ENCODE measurements at places on chromosomes 12 and 14.

DNA sequence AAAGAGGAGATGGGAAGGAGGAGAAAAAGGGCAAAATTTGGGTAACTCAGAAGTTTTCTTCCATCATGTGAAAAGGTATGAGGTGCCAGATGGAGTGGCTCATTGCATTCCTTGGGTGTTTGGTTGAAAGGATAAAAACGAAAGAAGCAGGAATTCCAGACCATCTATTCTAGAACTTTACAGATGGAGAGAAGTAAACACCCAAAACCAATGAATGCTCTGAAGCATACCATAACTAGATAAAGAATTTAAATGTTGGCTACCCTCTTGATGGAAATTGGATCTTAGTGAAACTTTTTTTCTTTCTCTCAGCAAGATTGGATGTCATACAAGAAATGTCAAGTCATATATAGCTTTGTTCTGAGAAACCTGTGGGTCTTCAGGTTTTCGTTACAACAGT, 175.6 kb upstream of the FAR2 start:
- DNase-seq: no peak

GRCh38 chr12:2944401-2945047, 14.7 kb upstream of the TEAD4 start:
- DNase-seq: peak; percentile 30

GRCh38 chr12:93889516-93890212, 212.5 kb downstream of the CRADD start:
- DNase-seq: no peak

DNA sequence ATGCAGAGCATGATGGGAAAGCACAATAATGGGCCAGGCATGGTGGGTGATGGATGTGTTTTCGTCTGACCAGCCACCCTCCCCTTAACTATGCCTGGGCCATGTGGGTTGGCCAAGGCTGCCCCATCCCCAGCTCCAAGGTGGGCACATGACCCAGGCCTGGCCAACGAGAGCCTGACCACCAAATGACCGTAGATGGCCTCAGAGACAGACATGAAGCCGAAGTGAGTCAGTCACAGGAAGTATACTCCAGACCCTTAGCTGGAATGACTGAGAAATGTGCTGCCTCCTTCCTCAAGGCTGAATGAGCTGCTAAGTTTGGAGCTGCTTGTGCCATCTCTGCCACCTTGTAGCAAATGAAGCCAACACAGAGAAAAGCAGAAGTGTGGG, 233.6 kb downstream of the BCL11B start:
- peak; percentile 10 for DNase-seq

DNA sequence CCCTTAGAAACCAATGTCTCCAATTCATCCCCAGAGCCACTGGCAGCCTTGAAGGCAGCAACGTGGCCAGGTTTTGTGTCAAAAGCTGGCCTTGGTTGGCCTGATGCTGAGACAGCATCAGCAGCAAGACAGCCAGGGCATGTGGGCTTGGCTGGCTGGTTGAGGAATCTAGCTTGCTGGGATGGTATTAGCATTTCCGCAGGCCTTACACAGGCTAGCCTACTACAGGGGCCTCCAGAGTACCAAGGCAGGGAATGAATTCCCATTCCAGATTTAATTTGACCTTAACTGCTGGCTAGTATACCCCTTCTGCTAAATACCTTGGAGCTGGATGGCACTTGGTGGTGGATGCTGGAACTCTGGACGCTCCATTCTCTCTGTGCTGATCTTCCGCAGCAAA, 15.8 kb downstream of the NGDN start:
- no peak for DNase-seq

- no peak for DNase-seq
These were observed 10.3 kb upstream of the PGAM5 start for GRCh38 chr12:132700212-132700822.

All from AG08395 (cell line).